ENCODE measurements at places on chromosomes 1 and 21. TPM values are rescaled to one million over a fixed set of nuclear protein-coding genes. Genes with fewer than 3 reads are reported as not detected.

EPHA10 gene
- total RNA-seq, result not detected

CDC20 gene
- 0.33 TPM for total RNA-seq

SYPL2 gene
- 1.7 TPM for total RNA-seq

RPL5 gene
- total RNA-seq, result 1,772 TPM

LAMB3 gene
- total RNA-seq, result 5.9 TPM

SLAMF7 gene
- total RNA-seq, result not detected

RGS13 gene
- total RNA-seq, result not detected

CASZ1 gene
- not detected for total RNA-seq

MYBPH gene
- total RNA-seq, result 0.08 TPM

ADGRB2 gene
- 11.3 TPM for total RNA-seq

HSF2BP gene
- total RNA-seq, result 2.3 TPM

CNTN2 gene
- not detected for total RNA-seq

TRIM45 gene
- total RNA-seq, result 3.3 TPM
